ENCODE measurements at places on chromosomes 1 and 21.

DNA sequence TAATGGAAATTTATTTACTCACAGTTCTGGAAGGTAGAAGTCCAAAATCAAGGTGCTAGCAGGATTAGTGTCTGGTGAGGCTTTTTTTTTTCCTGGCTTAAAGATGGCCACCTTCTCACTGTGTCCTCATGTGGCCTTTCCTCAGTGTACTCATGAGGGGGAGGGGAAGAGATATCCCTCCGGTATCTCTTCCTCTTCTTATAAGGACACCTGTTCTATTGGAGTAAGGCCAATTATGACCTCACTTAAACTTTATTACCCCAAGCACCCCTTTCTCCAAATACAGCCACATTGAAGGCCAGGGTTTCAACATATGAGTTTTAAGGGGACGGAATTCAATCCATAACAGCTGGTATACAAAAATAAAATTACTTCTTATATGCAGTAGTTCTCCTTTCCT, 203.7 kb upstream of the C1orf87 start:
- DNase-seq = no peak

DNA sequence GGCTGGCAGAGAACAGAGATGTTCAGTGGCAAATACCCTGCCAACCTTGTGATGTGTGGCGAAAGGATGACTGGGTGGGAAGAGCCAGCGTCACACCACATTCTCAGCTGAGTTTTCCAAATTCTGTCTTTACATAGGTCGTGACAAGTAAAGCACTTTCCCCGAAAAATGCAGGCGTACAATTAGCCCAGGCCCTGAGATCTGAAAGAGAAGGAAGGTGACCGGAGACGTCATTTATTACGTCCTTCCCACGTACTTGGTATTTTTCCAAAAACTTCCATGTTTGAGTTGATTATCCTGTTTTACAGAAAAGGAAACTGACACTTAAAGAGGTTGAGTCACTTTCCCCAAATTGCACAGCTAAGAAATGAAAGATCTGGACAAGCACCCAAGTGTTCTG, 413.3 kb downstream of the PRDM2 start:
- no peak for DNase-seq

DNA sequence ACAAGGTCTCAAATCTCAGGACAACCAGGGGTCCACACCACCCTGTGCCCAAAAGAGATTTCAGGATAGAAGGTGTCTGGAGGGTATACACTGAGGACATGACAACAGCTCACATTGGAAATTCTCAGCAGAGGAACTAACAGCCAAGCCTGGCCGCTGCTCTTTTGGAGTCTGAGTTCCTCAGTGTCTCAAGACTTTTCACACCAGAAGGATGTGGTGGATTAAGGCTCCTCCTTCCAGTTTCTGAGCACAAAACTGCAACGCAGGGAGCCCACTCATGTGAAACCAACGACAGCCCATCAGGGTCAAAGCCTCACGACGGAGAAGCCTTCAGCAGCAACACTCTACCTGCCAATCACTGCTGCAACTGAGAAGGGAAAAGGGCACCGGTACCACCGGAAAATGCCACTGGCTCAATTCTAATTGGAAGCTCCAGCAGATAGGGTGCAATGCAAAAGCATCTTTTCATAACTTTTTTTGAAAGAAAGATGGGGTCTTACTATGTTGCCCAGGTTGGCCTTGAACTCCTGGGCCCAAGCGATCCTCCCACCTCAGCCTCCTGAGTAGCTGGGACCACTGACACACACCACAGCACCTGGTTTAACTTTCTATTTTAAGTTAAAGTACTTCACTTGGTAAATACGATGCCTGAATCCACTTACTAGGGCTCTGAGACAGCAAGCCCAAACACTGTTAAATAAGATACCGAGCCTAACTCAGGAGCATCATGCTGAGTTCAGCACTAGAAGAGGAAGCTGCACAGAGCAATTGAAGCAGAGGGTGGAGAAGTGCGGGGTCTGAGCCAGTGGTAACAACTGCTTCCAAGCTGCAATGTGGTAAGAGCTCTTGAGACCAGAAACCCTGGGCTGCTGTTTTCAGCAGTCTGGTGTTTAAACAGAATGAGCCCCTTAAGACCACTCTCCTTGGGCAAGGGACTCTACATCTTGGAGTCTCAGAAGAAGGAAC, 7.8 kb downstream of the CAPZB start:
- peak; percentile 60 for DNase-seq

- peak; percentile 91 for DNase-seq
Measured at GRCh38 chr21:39385299-39386145, 36.6 kb upstream of the HMGN1 start.

- no peak for DNase-seq
Measured at GRCh38 chr1:16237343-16237830, 404 bp upstream of the CPLANE2 start.

DNA sequence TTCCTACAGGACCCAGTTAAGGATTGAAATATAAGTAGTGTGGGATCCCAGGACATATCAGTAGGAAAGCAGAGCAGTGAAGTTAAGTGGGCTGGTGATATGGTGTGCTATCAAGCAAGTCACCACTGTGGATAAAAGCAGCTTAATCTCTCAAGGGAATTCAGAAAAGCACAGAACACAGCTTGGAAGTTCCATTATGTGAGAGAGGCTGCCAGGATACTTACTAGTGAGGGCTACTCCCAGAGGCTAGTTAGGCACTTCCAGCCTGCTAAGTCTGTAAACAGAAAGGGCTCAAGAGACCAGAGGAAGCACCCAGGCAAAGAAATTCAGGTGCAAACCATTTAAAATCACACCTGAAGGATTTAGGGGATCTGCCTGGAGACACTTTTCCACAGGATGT, 18.8 kb upstream of the GRIK1 start:
- DNase-seq = no peak
